ENCODE measurements at places on chromosomes 12 and 14.

GRCh38 chr12:94240171-94240570, 91.8 kb downstream of the PLXNC1 start:
- no peak for DNase-seq

GRCh38 chr12:88142610-88142991, 494 bp downstream of the TMTC3 start:
- DNase-seq, result peak; percentile 71

- no peak for DNase-seq
These were observed 5.6 kb downstream of the NECAP1 start for GRCh38 chr12:8087666-8088065.

GRCh38 chr14:67393689-67394088, 18.3 kb downstream of the PLEK2 start:
- no peak for DNase-seq

DNA sequence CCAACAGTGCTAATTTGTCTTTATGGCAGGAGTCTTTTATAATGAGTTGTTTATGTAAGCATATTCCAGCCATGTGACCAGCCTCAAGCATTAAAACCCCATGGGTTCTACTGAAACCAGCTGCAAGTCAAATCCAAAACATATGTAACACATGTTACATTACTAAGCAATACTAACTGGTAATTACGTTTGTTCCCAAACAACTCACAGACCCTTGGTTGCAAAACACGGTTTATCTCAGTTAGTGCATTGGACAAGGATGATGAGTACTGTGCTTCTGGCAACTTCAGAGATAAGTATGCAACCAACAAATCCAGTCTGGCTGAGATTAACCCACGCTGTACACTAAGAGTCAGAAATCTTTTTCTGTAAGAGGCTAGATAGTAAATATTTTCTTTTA, 110.1 kb upstream of the FAR2 start:
- no peak for DNase-seq

DNA sequence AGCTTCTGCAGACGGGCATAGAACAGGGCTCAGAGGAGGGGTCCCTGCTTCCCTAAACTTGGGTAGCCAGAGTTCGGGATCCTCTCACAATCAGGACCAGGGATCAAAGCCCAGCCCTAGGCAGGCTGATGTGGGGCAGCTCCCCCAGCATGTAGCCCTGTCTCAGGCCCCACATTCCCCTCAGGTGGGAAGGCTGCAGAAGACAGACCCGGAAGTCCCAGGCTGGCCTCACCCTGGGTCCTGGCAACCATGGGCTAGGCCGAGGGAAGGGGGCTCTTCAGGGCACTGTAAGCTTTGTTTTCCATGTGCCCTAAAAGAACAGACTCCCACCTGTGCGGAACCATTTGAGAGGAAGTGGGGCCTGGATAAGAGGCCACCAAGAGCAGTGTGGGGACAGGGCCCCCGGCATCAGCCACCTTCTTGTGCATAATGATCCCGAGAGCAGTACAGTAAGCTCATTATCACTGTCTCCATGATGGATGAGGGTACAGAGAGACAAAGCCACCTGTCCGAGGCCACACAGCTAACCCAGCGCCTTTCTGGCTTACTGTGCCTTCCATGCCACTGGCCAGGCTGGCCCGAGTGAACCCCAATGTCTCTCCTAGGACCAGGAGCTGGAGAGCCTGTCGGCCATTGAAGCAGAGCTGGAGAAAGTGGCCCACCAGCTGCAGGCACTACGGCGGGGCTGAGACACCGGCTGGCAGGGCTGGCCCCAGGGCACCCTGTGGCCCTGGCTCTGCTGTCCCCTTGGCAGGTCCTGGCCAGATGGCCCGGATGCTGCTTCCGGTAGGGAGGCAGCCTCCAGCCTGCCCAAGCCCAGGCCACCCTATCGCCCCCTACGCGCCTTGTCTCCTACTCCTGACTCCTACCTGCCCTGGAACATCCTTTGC, 11.5 kb downstream of the CHGA start:
- no peak for DNase-seq

DNA sequence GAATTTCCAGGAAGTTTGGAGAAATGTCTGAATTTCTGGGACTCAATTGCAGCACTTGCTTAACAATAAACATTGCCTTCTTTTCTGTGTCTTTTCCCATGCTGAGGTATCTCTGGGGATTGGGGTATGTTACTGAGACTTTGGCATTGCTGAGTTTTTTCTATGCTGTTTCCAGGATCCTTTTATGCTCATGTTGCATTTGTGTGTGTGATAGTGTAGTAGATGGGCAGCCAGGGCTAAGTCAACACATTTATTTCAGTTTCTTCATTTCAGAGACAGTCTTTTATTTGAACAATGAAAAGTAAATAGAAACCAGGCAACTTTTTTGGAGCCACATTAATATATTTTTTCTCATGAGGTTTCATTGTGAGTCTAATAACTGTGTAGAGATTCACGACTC, 1160.3 kb upstream of the TMEM132C start:
- no peak for DNase-seq

GRCh38 chr12:100503228-100503628, 29.6 kb downstream of the NR1H4 start:
- no peak for DNase-seq

- DNase-seq, result no peak
These were observed 67.9 kb downstream of the TSPAN9 start for GRCh38 chr12:3145033-3145432.

- DNase-seq, result no peak
These were observed 73.9 kb downstream of the RPS6KA5 start for GRCh38 chr14:90986510-90986909.

- DNase-seq, result no peak
These were observed 48.2 kb downstream of the IQSEC3 start for GRCh38 chr12:114626-115211.

DNA sequence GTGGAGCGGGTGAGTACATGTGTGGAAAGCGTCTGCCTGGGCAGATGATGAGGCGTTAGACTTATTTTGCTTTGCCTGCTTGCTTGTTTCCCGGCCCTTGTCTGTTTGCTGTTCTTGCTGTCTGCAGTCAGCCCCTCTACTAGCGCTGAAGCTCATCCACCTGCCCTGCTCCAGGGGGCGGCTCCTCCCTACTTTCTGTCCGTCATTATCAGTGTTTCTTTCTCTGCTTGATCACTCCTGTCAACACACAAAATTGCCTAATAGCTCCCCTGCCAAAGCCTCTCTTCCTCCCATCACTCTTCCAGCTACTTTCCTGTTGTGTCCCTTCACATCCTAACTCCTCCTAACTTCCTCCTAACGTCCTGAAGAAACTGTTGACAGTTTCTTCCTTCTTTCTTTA, 34.9 kb upstream of the GALNT8 start:
- DNase-seq, result no peak

DNA sequence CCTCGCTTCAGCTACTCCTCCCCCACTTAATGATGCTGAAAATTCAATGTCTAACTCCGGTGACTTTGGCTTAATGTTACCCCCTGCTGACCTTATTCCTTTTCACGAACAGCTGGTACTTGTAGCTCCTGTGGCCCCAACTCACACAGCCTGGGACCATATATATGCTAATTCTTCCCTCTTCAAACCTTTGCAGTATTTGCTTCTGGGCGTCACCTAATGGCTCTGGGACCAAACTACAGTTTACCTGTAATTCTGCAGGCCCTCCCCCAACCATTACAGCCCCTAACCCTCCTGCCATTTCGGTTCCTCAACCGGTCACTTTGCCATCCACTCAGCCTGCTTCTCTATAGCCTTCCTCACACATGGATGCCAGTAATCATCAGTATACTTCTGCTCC, 29.6 kb upstream of the C12orf75 start:
- DNase-seq, result no peak

GRCh38 chr12:53181935-53182334, 1.2 kb upstream of the CSAD start:
- DNase-seq, result no peak

DNA sequence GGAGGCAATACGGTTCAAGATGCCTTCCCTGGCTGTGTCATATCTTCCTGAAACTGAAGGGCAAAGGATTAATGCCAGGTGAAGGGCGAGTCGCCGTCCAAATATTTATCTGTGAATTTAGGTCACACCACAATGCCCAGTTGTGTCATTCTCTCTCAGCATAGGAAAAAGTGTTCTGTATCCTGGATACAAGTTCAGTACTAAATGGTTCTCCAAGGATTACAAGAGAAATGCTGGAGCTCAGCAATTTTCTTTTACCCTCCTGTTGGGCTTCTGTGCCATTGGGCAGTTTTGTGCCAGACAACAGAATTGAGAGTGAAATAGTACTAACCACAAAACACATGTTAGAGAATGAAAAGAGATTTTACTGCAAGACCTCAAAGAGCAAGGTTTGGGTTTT, 493.9 kb downstream of the EGLN3 start:
- DNase-seq, result peak; percentile 4

DNA sequence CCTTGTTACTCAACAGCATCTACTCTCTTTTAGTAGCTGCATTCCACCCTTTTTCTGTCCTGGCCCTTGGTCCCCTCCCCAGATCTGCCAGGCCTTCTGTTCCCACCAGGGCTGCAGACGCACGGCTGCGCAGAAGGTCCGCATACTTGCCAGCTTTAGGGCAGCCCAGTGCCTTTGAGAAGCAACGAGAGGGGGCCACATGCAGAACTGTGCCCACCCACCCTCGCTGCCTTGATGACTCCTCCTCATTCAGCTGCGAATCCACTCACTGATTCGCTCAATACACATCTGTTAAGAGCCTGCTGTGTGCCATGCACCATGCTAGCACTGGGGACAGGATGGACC, 39.2 kb downstream of the PRIMA1 start:
- no peak for DNase-seq

- DNase-seq, result no peak
These were observed 11.3 kb upstream of the ERP27 start for GRCh38 chr12:14949631-14950030.

GRCh38 chr12:50728841-50729240, 35.1 kb upstream of the ATF1 start:
- no peak for DNase-seq

GRCh38 chr12:51128919-51129318, 44.0 kb downstream of the TFCP2 start:
- no peak for DNase-seq

DNA sequence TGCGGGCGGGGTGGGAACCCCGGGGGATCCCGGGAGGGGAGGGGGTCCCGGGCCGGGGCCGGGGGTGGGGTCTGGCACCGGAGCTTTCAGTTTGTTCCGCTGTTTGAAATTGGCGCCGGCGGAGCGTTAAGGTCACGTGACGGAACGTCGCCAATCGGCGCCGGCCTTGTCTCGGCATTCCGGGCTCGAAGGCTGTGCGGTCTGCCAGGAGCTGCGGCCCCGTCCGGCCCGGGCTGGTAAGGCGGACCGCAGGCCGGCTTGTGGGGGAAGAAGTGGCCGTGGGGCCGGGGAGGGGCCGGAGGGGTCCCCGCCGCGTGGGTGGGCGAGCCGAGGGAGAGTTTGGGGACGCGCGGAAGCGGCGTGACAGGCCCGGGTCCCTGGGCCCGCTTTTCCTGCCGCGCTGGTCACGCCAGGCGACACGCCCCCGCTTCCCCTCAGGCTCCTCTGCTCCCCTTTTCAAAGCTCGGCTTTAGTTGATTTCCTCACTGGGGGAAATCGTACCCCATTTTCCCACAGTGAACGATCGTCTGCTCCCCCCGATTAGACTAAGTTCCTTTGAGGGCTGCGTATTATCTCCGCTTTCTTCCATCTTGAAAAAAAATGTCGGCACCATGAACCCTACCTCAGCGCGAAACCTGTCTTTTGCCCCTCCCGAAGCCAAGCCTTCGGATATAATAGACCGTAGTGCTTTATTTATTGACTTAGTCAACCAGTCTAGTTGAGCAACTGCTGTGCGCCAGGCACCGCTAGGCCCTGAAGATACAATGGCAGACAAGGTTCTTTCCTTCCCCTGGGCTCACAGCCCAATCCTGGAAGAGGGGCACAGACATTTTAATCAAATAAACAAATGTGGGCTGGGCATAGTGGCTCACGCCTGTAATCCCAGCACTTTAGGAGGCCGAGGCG, at the start of the genes FOXM1 and RHNO1:
Gene FOXM1 (minus strand): TSS at position 128 of the 906 bp plus-strand sequence. CDS start 2,696 bp downstream, outside the sequence.
Gene RHNO1 (plus strand): TSS at position 177 of the 906 bp plus-strand sequence. CDS start 8,144 bp downstream, outside the sequence.
- DNase-seq, result peak; percentile 98

GRCh38 chr12:111807232-111807631, 34.8 kb upstream of the MAPKAPK5 start:
- DNase-seq, result no peak

GRCh38 chr12:28963554-28963953, 185.5 kb upstream of the FAR2 start:
- DNase-seq, result peak; percentile 78

DNA sequence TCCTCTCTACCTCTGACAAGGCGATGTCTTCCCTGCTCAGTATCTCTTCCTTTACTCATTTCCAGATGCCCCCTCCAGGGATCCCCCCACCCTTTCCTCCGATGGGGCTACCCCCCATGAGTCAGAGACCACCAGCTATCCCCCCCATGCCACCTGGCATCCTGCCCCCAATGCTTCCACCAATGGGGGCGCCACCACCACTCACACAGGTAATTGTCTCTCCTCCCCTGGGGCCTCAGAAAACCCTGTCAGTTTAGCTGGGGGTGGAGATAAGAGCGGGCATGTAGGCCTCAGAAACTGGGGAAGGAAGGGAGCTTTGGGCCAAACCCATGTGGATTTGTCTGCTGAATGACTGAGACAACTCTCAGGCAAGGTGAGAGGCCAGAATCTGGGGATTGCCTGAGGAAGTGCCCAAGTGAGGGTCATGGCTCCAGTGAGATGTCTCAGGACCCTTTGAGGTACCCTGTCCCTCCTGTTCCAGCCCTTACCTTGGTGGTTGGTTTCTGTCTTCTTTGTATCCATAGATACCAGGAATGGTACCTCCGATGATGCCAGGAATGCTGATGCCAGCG, 8.1 kb downstream of the PRPF40B start:
- DNase-seq, result no peak

- DNase-seq, result no peak
These were observed 128.6 kb upstream of the PARP11 start for GRCh38 chr12:4001841-4002240.

GRCh38 chr12:802242-803120, 50.1 kb downstream of the WNK1 start:
- no peak for DNase-seq

- no peak for DNase-seq
These were observed 1.1 kb downstream of the C1R start for GRCh38 chr12:7091171-7091570.

DNA sequence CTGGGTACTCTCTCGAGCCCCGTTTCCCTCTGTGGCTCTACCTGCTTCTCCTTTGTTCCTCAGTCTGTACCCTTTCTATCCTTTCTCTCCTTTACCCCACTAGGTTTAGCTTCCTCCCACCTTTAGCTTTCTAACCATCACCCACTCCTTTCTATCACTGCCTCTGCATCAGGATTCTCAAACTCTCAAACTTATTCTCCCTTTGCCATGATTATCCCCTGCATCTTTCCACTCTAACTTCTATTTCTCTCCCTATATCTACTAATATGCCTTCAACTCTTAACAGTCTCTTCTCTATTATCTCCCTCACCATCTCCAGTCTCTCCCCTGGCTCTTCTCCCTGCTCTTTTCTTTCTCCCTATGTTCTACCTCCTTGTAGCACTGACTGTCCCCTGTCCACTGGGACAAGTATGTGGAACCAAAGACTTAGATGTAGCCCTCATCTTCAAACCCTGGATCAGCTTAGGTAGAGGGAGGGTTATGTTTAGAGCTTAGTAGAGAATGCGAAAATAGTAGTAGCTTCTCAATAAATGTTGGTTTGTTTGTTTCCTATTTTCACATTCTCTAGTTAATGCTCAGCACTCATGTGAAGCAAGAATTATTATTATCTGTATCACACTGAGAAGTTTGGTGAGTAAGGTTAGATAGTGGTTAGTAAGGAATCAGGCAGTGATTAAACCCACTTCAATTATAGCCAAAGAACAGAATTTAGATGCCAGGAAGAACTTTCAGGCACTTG, 3.4 kb downstream of the GDF11 start:
- no peak for DNase-seq

Measured in DMS53 (cell line).